ENCODE measurements at places on chromosomes 7 and 10. TPM values are rescaled to one million over a fixed set of nuclear protein-coding genes. Genes with fewer than 3 reads are reported as not detected.

Gene NRAP
- not detected for total RNA-seq

DNA sequence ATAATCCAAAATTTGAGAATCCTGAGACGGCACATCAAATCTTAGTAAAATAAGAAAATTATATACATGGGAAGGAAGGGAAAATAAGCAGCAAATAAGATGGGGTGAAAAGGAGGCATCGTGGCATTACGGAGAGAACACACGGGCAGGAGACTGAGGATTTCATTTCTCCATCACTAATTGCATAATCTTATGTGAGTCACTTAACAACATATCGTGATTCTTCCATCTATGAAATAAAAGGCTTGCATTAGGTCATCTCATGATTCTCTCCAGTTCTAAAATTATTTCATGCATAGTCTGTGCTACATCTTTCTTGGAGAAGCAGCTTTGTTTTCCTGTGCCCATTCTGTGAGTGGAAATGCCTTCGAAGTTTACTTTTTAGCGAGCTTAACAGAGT lies 288.7 kb downstream of the LRMDA start:
- no peaks in the 10 kb centered on the region for H3K4me1 ChIP-seq
- H3K27me3 ChIP-seq: no peaks in the 10 kb centered on the region
- H3K4me3 ChIP-seq: no peak overlapping the region
- no peak overlapping the region for H3K27ac ChIP-seq
- H3K36me3 ChIP-seq: no peaks in the 10 kb centered on the region

- H3K27me3 ChIP-seq: peaks cover 7% of the 10 kb centered on the region
- H3K4me1 ChIP-seq: no peaks in the 10 kb centered on the region
These were observed 27.7 kb upstream of the AMPH start for GRCh38 chr7:38658921-38659320.

DNA sequence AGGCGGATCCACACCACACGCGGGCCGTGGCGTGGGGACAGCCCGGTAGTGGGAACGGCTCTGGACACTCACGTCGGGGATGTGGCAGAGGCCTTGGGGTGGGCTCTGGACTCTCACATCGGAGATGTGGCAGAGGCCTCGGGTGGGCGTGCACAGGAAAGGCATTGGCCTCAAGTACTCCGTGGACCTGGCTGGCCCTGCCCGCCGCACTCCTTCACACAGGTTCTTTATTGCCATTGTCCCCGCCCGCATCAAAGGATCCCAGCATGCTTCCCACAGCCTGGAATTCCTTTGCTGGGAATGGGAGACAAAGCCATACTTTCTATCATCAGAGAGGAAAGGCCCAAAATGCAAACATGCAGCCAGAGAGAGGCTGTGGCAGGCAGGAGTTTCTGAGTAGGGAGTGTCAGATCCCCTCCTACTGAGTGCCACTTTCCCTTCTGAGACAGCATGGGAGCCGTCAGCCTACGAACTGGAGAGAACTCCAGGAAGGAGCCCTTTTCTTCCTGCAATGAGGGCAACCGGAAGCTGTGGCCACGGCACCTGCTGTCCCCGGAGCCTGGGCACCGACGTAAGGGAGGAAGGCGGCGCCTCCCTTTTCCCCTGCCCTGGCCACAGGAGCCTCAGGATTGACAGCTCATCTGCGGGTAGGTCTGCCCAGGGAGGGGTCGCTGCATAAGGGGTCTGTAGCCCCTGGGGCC lies 51.5 kb downstream of the RBM17 start:
- H3K4me1 ChIP-seq: peaks cover 8% of the 10 kb centered on the region
- no peak for DNase-seq
- H3K4me3 ChIP-seq: no peak overlapping the region
- no peaks in the 10 kb centered on the region for H3K36me3 ChIP-seq
- peaks cover 61% of the 10 kb centered on the region for H3K27me3 ChIP-seq
- H3K27ac ChIP-seq: no peak overlapping the region

DNA sequence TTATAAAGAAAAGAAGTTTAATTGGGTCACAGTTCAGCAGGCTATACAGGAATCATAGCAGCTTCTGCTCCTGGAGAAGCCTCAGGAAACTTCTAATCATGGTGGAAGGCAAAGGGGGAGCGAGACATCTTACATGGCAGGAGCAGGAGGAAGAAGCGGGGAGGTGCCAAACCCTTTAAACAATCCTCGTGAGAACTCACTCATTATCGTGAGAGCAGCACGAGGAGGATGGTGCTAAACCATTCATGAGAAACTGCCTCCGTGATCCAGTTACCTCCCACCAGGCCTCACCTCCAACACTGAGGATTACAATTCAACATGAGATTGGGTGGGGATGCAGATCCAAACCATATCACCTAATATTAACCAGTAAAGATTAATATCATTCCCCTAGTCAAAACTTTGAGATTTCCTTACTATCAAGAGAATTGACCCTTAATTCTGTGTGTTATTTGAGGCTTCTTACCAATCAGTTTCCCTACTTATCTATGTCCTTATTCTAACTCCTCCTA lies 1.6 kb upstream of the SMO start:
- H3K4me1 ChIP-seq: peaks cover 31% of the 10 kb centered on the region
- peak overlapping the region; percentile 86 for H3K4me3 ChIP-seq
- H3K36me3 ChIP-seq: peaks cover 3% of the 10 kb centered on the region
- DNase-seq: no peak
- no peaks in the 10 kb centered on the region for H3K27me3 ChIP-seq

- no peak overlapping the region for H3K4me3 ChIP-seq
- no peak overlapping the region for H3K27ac ChIP-seq
- DNase-seq: no peak
- H3K27me3 ChIP-seq: no peaks in the 10 kb centered on the region
These were observed 152.4 kb upstream of the ADO start for GRCh38 chr10:62652114-62652513.

Gene CALML5
- not detected for total RNA-seq

Gene IFIT1B
- total RNA-seq: not detected

DNA sequence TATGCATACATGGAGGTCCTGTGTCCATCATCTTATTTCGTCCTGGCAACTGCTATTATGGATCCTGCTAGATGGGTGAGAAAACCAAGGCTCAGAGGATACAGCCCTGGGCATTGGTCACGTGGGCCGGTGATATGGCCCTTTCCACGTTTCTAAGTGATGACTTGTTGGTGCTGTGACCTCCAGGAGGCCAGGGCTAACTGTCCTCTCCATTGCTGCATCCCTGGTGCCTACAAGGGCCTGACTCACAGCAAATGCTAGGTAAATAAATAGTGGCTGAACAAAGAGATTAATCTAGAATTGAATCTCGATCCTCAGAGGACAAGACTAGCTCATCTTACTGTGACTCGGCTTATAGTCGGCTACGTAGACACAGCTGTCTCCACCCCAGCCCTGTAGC lies 78.6 kb downstream of the FAM53B start:
- DNase-seq: no peak
- no peak overlapping the region for H3K4me3 ChIP-seq
- H3K27ac ChIP-seq: no peak overlapping the region
- no peaks in the 10 kb centered on the region for H3K27me3 ChIP-seq
- H3K4me1 ChIP-seq: peaks cover 15% of the 10 kb centered on the region

Gene TRIM73
- 6.8 TPM for total RNA-seq

- H3K4me1 ChIP-seq: no peaks in the 10 kb centered on the region
- DNase-seq: no peak
- no peak overlapping the region for H3K4me3 ChIP-seq
- no peak overlapping the region for H3K27ac ChIP-seq
- H3K27me3 ChIP-seq: no peaks in the 10 kb centered on the region
These were observed 67.5 kb downstream of the MINDY3 start for GRCh38 chr10:15792777-15793176.

Gene RHOBTB1
- total RNA-seq: 15.8 TPM

GRCh38 chr10:77516575-77516974 lies 121.0 kb downstream of the KCNMA1 start:
- H3K4me3 ChIP-seq: no peak overlapping the region
- DNase-seq: no peak
- H3K4me1 ChIP-seq: peaks cover 15% of the 10 kb centered on the region

GRCh38 chr7:36777062-36777461 lies 52.8 kb upstream of the AOAH start:
- H3K4me1 ChIP-seq: peaks cover 6% of the 10 kb centered on the region
- H3K36me3 ChIP-seq: no peaks in the 10 kb centered on the region
- H3K4me3 ChIP-seq: no peak overlapping the region
- H3K27ac ChIP-seq: no peak overlapping the region

- H3K36me3 ChIP-seq: no peaks in the 10 kb centered on the region
- no peak for DNase-seq
- no peaks in the 10 kb centered on the region for H3K4me1 ChIP-seq
These were observed 20.4 kb upstream of the GOT1 start for GRCh38 chr10:99450624-99451498.

Gene AP5Z1
- 31.2 TPM for total RNA-seq

GRCh38 chr10:19704544-19704943 lies 111.7 kb upstream of the PLXDC2 start:
- H3K27ac ChIP-seq: no peak overlapping the region
- DNase-seq: no peak
- no peaks in the 10 kb centered on the region for H3K4me1 ChIP-seq
- H3K4me3 ChIP-seq: no peak overlapping the region
- H3K36me3 ChIP-seq: no peaks in the 10 kb centered on the region

DNA sequence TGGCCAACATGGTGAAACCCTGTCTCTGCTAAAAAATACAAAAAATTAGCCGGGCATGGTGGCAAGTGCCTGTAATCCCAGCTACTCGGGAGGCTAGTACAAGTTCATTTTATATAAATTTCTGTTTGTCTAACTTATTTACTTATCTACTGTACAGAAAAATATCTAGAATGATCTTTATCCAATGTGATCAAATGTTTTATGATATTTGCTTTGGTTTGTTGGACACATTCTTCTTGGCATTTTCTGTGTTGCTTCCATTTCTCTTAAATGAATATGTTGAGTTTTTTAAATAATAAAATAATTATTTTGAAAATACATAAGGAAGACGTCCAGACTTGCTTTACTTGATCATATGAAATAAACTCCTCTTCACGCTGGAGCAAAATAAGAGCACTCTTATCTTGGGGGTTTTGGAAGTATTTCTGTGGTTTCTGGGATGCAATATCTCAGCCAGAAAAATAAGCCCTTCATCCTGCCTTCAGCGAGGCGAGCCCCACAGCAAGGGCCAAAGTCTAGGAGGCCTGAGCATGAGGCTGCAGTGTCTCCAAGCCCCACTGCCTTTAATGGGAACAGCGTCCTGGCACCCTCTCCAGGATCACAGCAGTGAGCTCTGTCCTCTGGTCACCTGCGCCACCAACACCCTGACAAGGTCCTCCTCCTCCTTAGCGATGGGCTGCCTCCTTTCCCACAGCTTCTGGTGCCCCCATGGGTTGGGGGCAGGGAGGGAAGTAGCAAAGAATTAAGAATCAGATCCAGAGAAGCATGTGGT lies 480.2 kb downstream of the KCNMA1 start:
- no peak overlapping the region for H3K4me3 ChIP-seq
- H3K36me3 ChIP-seq: no peaks in the 10 kb centered on the region
- peaks cover 12% of the 10 kb centered on the region for H3K4me1 ChIP-seq
- DNase-seq: no peak
- no peak overlapping the region for H3K27ac ChIP-seq

GRCh38 chr10:123783296-123783695 lies 108.3 kb downstream of the CPXM2 start:
- no peak for DNase-seq
- no peak overlapping the region for H3K27ac ChIP-seq
- H3K4me3 ChIP-seq: no peak overlapping the region
- peaks cover 16% of the 10 kb centered on the region for H3K27me3 ChIP-seq
- peaks cover 14% of the 10 kb centered on the region for H3K4me1 ChIP-seq

Gene PROSER2
- 7.5 TPM for total RNA-seq

GRCh38 chr10:104202231-104202630 lies 29.9 kb downstream of the CFAP43 start:
- no peak overlapping the region for H3K27ac ChIP-seq
- no peaks in the 10 kb centered on the region for H3K36me3 ChIP-seq
- no peaks in the 10 kb centered on the region for H3K4me1 ChIP-seq
- DNase-seq: no peak
- H3K4me3 ChIP-seq: no peak overlapping the region
- no peaks in the 10 kb centered on the region for H3K27me3 ChIP-seq

- H3K4me3 ChIP-seq: no peak overlapping the region
- H3K27ac ChIP-seq: no peak overlapping the region
- no peak for DNase-seq
These were observed 18.8 kb upstream of the KLRG2 start for GRCh38 chr7:139502226-139502625.

GRCh38 chr10:77084431-77085144 lies 553.0 kb downstream of the KCNMA1 start:
- no peak overlapping the region for H3K27ac ChIP-seq
- peaks cover 19% of the 10 kb centered on the region for H3K4me1 ChIP-seq
- H3K4me3 ChIP-seq: no peak overlapping the region
- no peak for DNase-seq

Gene FKBP14
- 21.3 TPM for total RNA-seq

DNA sequence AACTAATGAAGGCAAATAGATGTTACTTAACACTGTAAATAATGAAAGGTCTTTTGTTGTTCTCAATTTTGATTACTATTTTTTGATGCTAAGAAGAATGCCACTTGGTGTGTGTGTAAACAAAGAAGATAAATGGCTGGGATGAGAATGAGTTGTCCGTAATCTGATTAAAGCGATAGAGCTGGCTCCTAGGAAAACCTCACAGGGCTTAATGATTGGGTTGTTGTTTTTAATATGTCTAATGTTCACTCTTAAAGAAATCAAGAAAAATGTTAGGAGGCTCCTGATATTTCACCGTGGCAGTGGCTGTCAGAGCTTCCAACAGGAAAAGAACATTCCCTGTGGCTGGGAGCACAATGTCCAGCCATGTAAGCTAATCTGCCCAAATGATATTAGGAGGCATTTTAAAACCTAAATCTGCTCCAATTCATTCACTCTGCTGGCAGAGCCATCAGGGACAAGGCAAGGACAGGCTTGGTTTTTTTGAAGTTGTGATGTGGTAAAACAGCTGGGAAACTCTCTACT lies 243.9 kb downstream of the SNX10 start:
- no peaks in the 10 kb centered on the region for H3K36me3 ChIP-seq
- H3K27me3 ChIP-seq: peaks cover 26% of the 10 kb centered on the region
- no peak overlapping the region for H3K4me3 ChIP-seq
- peaks cover 28% of the 10 kb centered on the region for H3K4me1 ChIP-seq

DNA sequence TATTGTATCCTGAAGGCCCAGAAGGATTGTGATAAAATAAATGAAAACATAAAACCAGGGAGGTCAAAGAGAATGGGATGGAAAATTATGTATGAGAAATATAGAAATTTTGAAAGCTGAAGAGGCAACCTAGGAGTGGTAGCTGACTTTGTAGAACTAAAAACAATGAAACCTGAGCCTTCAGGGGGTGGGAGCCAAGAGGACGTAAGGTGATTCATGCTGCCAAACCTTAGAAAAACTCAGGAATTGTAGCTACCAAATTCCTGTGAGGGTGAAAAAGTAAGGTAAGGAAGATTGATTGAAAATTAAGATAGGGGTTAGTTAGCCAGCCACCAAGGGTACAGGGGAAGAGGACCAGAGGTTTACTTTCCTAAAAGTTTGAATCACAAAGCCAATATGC lies 213.2 kb downstream of the KCND2 start:
- no peak for DNase-seq
- no peak overlapping the region for H3K27ac ChIP-seq
- H3K27me3 ChIP-seq: no peaks in the 10 kb centered on the region
- no peaks in the 10 kb centered on the region for H3K4me1 ChIP-seq
- H3K4me3 ChIP-seq: no peak overlapping the region
- no peaks in the 10 kb centered on the region for H3K36me3 ChIP-seq

Gene ACTR3C
- total RNA-seq: 0.61 TPM

All from neural crest cell (in vitro differentiated cells).